ENCODE measurements at places on chromosomes 2 and 18.

DNA sequence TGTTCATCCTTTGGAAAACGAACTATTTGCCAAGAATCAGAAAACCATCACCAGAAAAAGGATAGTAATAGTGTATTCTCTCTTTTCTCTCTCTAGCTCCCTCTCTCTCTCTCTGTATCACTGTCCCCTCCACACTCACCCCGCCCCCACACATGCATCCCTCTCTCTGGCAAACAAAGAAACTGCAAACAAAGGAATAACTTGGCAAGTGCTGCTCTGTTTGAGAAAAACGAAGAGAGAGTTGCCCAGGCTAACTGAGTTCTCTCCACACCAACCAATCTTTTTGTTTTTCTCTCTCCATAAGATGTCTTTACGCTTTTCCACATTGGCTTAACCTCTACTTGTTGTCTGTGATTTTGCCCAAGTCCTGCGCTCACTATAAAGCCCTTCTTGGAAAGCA is 316.2 kb downstream of the EPHA4 start:
- DNase-seq = peak; percentile 29

- DNase-seq = peak; percentile 40
Measured at GRCh38 chr2:160406591-160407392, 86.8 kb downstream of the RBMS1 start.

- no peak for DNase-seq
Measured at GRCh38 chr18:49767111-49768050, 46.0 kb downstream of the ACAA2 start.

DNA sequence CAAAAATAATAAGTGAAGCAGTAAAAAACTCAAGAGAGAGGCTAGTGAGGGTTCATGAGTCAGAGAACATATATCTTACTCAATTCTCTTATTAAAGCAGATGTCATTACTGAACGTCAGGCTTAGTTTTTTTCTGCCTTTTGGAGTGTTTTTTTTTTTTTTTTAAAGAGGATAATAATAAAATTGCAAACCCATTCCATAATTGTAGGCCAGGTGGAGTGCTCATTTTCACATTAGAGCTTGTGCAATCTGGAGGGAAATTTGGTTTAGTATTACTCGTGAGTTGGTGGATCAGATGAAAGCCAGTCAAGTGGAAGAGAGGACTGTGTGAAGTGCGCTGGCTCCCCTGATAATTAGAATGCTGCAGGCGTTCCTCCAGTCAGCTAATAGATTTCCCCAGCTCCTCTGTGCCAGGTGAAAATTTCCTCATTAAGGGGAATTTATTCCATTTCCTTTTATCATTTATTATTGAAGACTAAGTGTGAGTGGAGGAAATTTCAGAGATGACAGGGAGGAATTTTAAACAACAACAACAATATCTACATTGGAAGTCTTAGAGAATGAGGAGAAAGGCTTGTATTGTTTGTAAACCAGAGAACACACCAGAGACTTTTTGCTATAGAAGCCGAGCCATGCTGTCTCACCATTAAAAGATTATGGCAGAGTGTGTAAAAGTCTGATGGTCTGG is 74.6 kb downstream of the CPS1 start:
- peak; percentile 39 for DNase-seq

- DNase-seq = no peak
Measured at GRCh38 chr2:74179063-74179865, 585 bp upstream of the MOB1A start.

DNA sequence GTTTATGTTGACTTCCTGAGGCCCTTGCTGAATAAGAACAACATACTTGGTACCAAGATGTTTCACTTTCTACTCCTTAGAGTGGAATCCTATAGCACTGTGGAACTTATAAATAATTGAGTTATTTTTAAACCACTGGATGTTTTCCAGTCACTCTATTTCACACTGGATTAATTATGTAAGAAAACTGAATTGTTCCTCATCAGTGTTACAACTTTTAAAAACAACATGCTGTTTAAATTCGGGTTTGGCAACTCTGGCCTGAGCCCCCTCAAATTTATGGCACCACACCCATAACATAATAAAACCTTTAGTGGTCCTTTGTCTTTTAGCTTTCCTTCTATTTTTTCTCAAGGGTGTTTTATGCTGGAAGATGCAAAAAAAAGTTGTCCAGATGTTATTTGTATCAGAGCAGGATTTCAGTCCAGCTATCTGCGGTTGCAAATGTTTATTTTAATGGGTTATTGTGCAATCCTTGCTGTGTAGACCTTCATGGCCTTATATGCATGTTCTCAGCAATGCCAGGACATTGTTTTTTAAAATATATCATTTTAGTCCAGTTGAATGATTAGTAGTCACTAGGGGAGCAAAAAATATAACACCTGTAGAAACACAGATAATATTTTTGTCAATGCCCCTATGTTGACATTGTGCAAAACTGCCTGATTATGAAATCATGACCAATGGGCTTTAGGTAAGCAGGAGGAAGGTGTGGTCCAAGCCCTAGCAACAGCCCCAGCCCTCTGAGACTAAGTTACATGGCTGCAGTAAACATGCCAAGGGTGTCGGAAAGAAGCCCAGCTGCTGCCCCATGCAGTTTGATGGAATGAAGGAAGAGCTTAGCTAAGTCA is 638.0 kb upstream of the ZEB2 start:
- DNase-seq = no peak

- DNase-seq = no peak
Measured at GRCh38 chr18:72942766-72943165, 75.0 kb upstream of the NETO1 start.

Data from COR-L47 (cell line).